ENCODE measurements at places on chromosomes 4 and X. TPM values are rescaled to one million over a fixed set of nuclear protein-coding genes. Genes with fewer than 3 reads are reported as not detected.

- H3K27me3 ChIP-seq = no peaks in the 10 kb centered on the region
- DNase-seq = no peak
- H3K4me3 ChIP-seq = no peak overlapping the region
- H3K4me1 ChIP-seq = peaks cover 4% of the 10 kb centered on the region
- no peaks in the 10 kb centered on the region for H3K36me3 ChIP-seq
Measured at GRCh38 chr4:169341490-169341889, 70.7 kb upstream of the SH3RF1 start.

DNA sequence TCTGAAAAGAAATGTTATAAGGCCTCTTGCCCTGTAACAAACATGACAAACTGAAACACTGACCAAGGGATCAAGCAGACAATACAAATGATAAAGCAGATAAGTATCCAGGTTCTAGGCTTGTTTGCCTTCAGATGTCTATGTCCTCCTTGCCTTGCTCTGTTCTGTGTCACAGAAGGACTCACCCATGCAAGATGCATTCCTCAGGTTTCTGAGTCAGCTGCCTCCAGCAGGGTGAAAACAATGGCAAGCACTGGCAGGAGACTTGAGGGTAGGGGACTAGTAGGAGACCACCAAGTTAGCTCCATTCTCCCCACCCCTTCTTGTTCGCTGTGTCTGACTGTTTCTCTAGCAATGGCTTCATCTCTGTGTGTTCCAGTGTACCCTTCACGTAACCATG, 76.6 kb upstream of the CXXC4 start:
- DNase-seq = no peak
- no peaks in the 10 kb centered on the region for H3K36me3 ChIP-seq
- H3K4me3 ChIP-seq = no peak overlapping the region
- H3K4me1 ChIP-seq = no peaks in the 10 kb centered on the region

GRCh38 chr4:143438710-143439109, 74.8 kb upstream of the SMARCA5 start:
- H3K4me3 ChIP-seq = no peak overlapping the region
- H3K4me1 ChIP-seq = peaks cover 3% of the 10 kb centered on the region
- no peaks in the 10 kb centered on the region for H3K27me3 ChIP-seq

GRCh38 chr4:70678383-70678999, 9.8 kb upstream of the UTP3 start:
- no peaks in the 10 kb centered on the region for H3K4me1 ChIP-seq
- H3K27me3 ChIP-seq = peaks cover 51% of the 10 kb centered on the region
- no peaks in the 10 kb centered on the region for H3K36me3 ChIP-seq

The BEX4 gene
- 50.9 TPM for total RNA-seq

Data from osteocyte (in vitro differentiated cells).